Stimulated activated CD8-positive, alpha-beta memory T cell treated with anti-CD3 and anti-CD28 coated beads, Interleukin-15, amount 100 ng/mL, for 1 hour (primary cell): ENCODE measurements at places on chromosomes 12 and 14.

DNA sequence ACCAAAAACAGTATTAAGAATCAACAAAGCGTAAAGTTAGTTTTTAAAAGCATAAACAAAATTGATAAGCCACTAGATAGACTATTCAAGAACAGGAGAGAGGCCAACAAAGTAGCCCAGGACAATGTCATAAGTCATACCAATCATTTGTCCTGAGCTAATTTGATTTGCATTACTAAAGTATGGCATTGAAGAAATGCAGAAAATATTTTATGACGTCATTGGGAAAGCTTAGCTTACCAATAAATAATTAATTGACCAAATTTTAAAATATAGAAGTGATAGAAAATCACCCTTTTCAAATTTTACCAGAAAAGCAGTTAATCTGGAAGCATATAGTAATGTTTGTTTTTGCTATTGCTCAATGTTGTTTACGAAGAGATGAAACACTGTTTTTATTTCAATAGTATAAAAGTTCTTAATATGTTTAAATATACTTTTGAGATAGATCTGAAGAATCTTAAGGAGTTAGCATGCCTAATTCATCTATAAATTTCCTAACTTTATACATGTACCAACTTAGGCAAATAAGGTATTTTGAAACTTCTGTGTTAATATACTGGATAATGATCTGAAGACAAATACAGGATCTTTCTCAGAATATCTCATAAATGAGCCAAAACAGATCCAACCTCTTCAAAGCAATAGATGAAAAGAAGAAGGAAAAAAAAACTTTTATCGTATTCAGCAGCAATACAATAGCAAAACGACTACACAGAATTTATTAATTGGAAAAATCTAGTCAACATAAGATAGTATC, 1118.5 kb downstream of the SLC16A7 start:
- DNase-seq, result no peak

- peak; percentile 32 for DNase-seq
Measured at GRCh38 chr14:93977790-93978581, 1.6 kb upstream of the ASB2 start.

- no peak for DNase-seq
Measured at GRCh38 chr14:104999361-104999760, 13.8 kb downstream of the CLBA1 start.

GRCh38 chr12:25376985-25377384, 126.3 kb upstream of the KRAS start:
- DNase-seq, result no peak

DNA sequence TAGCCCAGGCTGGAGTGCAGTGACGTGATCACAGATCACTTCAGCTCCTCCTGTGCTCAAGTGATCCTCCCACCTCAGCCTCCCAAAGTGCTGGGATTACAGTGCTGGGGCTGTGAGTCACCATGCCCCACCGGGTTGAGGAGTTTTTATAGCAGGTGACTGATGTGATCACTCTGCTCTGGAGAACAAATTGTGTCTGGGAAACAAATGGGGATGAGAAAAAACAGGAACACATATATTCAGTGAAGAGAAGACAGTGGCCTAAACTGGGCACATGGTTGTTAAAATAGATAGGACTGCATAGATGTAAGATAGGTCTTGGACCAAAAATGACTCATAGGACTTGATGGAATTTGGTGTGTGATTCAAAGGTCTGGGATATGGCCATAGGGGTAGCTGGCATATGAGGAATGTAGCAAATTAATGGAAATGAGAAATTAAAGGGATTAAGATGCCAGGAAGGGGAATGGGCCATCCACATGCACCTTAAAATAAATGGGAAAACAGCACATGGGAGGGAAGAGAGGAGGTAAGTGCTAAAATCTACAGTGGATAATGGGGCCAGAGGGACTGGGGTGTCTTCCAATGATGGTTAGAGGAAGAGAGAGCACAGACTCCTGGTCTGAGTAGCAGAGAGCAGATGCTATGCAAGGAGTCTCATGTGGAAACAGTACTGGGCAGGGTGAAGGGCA, 11.2 kb downstream of the BCAT1 start:
- DNase-seq, result no peak

DNA sequence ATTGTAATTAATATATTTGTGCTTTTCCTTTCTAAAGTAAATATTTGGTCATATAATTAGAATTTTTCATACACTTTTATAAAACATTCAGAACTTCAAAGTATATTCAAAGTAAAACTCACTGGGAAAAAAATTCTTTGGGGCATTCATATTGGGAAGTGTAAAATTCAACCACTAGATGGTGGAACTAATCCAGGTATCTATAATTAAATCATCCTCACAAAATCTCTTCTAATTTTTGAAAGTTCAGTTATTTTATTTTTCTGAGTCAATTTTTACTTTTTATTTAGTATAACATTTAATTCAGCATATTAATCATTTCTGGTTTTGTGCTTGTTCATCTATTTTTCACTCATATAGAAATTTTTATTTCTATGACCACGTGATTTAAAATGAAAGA, 81.0 kb downstream of the NTS start:
- DNase-seq, result no peak

GRCh38 chr12:115209230-115209629, 525.3 kb upstream of the TBX3 start:
- no peak for DNase-seq

GRCh38 chr12:12819752-12820311, 6.7 kb downstream of the DDX47 start:
- no peak for DNase-seq

DNA sequence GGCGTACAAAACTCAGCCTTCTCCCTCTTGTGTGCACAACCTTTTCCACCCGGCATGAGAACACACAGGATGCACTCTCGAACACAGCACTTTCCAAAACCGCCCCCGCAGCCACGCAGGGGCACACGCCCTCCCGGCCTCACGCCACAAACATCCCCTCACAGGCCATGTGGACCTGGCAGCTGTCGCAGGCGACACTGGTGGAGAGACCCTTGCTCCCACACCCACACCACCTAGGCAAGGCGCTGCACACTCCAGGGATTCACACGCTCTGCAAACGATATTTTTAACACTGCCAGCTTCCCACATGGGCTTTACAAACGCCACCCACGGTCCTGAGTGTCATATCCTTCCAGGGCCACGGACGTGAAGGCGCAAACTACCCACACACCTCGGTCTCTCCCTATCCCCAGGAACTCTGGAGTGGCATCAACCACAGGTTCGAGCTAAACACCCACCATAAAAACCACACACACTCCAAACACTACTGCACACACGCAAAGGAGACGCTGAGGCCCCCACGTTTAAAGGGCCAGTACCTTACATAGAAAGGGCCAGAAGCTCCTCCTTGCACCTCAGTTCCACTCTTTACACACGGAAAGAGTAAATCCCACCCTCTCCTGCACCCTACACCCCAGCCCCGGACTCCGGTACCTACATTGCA, 12.4 kb upstream of the ITGB7 start:
- DNase-seq, result no peak
